ENCODE measurements at places on chromosomes 1 and 21.

GRCh38 chr1:115237023-115237422, 101.0 kb downstream of the NGF start:
- DNase-seq, result no peak

GRCh38 chr1:53733975-53734649, 4.9 kb downstream of the GLIS1 start:
- DNase-seq, result no peak

DNA sequence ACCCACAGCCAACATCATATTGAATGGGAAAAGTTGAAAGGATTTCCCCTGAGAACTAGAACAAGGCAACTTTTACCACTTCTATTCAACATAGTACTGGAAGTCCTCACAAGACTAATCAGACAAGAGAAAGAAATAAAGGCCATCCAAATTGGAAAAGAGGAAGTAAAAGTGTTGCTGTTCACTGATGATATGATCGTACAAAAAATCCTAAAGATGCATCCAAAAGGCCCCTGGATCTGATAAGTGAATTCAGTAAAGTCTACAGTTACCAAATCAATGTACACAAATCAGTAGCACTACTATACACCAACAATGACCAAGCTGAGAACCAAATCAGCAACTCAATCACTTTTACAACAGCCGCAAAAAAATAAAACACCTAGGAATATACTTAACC, 28.3 kb downstream of the RAB3GAP2 start:
- DNase-seq, result no peak

- no peak for DNase-seq
These were observed 23.8 kb upstream of the EDN2 start for GRCh38 chr1:41508290-41508689.

GRCh38 chr1:196193896-196194559, 414.2 kb downstream of the KCNT2 start:
- no peak for DNase-seq

- no peak for DNase-seq
These were observed 45.1 kb upstream of the DNAH14 start for GRCh38 chr1:224884361-224884801.

All from Jurkat, Clone E6-1 (cell line).